ENCODE measurements at places on chromosomes 3 and 15.

DNA sequence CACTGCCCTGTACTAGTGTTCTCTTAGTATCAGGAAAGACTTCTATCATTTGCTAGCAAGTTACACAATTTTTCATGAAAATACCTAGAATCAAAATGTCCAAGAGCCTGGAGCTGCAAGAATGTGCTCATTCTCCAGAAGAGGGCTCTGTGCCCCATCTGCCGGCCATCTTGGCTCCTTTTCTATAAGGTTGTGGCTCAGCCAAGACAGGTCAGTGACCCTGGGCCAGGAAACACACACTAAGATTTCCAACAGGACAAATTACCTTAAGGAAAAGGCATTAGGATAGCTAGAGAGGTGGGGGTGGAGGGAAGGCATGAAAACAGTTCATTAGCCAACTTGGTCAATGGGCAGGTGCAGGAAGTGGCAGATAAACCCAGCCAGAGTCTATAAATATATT is 20.7 kb downstream of the TIMP4 start:
- peak; percentile 54 for DNase-seq

GRCh38 chr15:100140527-100141308 is 201.1 kb downstream of the ADAMTS17 start:
- no peak for DNase-seq

DNA sequence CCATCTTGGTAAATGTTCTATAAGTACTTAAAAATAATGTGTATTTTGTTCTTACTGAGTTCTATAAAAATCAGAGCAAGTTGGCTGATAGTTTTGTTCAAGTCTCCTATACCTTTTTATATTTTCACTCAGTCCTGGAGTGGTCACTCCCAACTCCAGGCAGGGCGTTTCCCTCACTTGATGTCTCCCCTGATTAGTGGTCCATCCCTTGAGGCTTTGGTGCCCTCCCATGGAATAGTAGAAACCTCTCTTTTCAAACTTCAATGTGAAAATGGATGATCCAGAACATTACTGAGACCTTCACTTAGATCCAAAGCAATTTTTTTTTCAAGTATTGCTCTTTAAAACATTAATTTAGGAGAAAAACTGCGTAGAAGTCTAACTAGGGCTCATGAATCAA is 25.0 kb upstream of the SCN10A start:
- DNase-seq: peak; percentile 45

GRCh38 chr3:195137638-195138588 is 133.0 kb downstream of the XXYLT1 start:
- DNase-seq: no peak

- DNase-seq: peak; percentile 23
Observed at GRCh38 chr15:38297623-38298388, 45.2 kb downstream of the SPRED1 start.

DNA sequence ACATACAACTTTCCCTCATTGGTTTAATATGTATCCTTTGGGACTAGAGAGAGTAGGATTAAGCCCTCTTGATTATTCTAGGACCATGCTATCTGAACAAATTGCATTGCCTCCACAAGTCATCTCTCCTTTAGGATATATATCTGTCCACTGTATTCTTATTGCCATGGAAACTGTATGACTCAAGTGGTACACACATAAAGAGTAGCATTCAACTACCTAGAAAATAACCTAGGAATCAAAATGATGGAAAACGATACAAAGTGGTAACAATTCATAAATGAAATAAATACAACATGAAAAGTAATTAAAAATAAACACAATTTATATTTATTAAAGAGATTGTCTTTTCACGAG is 212.1 kb upstream of the P2RY1 start:
- DNase-seq: no peak

DNA sequence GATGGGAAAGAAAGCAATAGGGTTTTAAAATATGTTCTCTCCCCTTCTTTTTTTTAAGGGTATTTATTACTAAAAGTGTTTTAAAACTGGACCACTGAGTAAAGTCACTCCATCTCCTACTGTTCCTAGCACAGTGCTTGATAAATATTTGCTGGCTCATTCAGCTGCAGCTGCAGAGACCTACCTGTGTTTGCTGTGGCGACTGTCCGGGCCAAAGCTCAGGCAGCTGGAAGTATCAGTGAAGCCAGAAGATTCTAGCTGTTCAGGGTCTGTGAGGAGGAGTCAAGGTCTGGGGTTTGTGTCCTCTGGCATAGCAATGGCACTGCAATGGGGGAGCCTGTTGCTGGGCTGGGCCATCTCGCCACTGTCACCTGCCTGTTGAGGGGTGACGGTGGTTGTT is 109.9 kb downstream of the RPLP1 start:
- no peak for DNase-seq

- peak; percentile 64 for DNase-seq
Observed at GRCh38 chr15:70023064-70023768, 74.5 kb downstream of the TLE3 start.

DNA sequence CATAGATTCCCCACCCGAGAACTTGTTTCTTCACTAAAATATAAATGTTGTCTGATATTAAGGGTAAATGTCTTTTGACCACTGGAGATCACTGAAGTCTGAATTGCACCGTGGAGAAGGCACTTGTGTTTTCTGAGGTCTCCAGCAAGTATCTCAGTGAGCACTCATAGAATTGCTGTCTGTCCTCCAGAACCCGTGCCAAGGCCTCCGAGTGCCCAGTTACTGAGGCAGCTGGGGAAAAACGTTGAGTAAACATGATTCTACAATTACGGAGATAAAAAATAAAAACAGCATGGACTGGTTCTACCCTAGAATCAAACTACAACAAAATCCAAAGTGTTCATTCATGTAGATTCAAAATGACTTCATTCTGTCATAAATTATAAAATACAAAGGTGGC is 60.0 kb downstream of the MLH1 start:
- DNase-seq: no peak
